ENCODE measurements at places on chromosomes 7 and 10.

GRCh38 chr10:33010132-33011037 lies 52.4 kb upstream of the ITGB1 start:
- DNase-seq, result peak; percentile 59

GRCh38 chr7:157553256-157553655 lies 216.5 kb downstream of the DNAJB6 start:
- no peak for DNase-seq

DNA sequence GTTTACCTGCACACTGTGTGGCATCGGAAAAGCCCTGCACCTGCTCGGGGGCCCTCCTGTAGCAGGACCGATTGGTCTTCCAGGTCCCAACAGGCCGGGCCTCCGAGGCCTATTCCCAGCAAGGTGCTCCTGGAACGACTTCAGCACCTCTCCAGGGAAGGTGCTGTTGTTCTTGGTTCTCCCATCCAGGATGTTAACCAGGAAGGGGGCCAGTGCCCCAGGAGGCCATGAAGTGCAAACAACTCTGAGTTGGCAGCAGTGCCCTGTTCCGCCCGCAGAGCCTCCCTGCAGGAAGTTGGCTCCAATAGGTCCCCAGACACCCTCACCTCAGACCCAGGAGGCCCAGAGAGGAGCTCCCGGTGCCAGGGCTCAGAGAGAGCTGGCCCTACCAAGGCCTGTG lies 64.0 kb upstream of the DUSP5 start:
- DNase-seq, result no peak

GRCh38 chr7:120547605-120548004 lies 274.6 kb downstream of the KCND2 start:
- DNase-seq, result no peak

DNA sequence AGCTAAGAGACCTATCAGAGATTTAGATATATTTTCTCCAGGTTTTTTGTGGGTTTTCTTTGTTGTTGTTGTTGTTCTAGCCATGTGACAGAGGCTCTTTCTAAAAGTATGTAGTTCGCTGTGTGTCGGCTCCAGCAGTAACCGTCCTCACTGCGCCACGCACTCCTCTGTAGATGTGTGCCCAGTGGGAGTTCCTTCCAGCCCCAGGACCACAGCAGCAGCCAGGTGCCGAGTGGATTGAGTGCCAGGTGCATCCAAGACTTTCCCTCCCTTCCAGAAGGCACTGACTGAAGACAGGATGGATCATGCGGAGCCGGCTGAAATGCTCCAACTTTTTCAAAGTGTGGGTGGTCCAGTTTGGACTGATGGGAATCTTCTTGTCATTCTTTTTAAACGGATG lies 31.8 kb downstream of the WDR86 start:
- DNase-seq, result no peak

- peak; percentile 75 for DNase-seq
Observed at GRCh38 chr7:101363734-101364374, 1.2 kb downstream of the COL26A1 start.

- peak; percentile 65 for DNase-seq
Observed at GRCh38 chr7:149071641-149072437, 18.7 kb downstream of the ZNF786 start.

DNA sequence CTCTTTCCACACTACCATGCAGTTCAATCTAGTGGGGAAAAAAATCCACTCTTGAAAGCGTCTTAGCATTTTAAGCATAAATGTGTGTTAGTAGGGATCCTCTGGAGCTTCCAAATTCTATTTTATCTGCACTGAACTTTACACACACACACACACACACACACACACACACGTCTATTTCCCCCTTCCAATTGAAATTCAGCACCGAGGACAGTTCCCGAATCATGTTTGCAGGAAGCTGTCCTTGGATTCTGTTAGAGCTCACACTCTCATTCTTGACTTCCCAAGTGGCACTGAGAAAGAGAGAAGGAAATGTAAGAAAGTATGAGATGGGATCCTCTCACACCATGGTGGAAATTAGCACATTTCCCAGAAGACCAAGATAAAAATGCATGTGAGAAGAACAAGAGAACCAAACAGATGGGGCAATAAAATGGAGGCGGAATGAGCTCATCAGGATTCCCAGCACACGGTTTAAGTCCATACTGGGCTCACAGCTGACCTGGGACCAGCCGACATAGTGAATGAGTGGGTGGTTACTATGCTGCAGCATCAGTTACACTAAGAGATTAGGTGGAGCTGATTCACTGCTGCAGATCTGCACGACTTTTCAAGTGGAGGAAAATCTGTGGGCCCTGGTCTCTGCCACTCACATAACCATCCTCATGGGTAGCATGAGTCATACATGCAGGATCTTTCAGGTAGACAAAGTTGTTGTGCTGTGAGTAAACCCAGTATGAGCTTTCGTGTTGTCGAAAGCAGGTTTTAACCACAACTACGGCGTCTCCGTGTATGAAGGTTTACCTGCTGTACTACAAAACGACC lies 3.3 kb upstream of the NPTX2 start:
- DNase-seq, result no peak

DNA sequence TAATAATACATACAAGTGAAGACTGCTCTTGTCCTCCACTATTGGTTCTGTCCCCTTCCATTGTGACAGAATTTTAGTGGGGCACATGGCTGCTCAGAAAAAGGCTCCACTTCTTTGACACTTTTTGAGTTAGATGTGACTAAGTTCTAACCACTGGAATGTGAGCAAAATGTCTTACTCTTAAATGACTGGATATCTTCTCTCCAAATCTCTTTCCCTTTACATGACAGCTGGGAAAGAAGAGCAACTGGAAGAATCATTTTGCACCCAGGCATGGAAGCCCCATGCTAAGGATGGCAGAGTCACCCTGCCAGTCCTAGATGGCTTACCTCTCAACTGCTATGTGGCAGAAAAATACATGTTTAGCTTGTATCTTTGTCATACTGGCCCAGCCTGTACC lies 97.7 kb downstream of the CACNA2D1 start:
- DNase-seq, result no peak

DNA sequence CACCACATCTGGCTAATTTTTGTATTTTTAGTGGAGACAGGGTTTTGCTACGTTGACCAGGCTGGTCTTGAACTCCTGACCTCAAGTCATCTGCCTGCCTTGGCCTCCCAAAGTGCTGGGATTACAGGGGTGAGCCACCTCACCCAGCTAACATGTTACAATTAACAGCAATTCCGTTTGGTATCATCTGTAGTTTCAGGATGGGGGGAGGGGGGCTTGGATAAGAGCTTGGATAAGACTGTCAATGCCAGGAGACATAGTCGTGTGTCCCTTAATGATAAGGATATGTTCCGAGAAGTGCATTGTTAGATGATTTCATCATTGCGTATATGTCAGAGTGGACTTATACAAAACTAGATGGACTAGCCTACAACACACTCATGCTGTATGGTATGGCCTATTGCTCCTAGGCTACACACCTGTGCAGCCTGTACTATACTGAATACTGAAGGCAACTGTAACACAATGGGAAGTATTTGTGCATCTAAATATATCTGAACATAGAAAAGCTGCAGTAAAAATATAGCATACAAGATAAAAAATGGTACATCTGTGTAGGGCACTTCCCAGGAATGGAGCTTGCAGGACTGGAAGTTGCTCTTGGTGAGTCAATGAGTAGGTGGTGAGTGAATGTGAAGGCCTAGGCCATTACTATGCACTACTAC lies 103.9 kb upstream of the TNS3 start:
- DNase-seq, result no peak

- DNase-seq, result no peak
Observed at GRCh38 chr7:133053321-133053891, 28.5 kb downstream of the CHCHD3 start.

DNA sequence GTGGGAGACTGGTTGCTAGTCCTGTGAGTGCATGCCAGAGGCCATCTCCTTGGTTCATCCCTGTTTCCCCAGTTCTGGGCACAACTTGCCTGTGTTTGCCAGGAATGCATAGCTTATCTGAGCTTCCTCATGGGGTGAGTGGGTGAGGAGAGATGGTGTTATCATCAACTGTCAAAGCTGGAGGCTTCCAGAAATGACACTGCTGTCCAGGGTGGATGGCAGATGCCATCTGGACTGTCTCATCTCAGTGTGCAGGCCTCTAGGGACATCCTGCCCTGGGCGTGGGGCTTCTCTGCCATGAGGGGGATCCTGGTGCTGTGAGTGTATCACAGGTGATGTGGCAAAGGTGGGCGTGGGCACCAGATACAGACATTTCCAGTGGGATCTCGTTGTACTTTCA lies 328.6 kb downstream of the DPP6 start:
- DNase-seq, result no peak

GRCh38 chr7:72405418-72405817 lies 6.7 kb downstream of the CALN1 start:
- no peak for DNase-seq

- DNase-seq, result no peak
Observed at GRCh38 chr10:43000021-43000411, 76.9 kb upstream of the RET start.

- no peak for DNase-seq
Observed at GRCh38 chr7:93232673-93233018, 480 bp downstream of the VPS50 start.

DNA sequence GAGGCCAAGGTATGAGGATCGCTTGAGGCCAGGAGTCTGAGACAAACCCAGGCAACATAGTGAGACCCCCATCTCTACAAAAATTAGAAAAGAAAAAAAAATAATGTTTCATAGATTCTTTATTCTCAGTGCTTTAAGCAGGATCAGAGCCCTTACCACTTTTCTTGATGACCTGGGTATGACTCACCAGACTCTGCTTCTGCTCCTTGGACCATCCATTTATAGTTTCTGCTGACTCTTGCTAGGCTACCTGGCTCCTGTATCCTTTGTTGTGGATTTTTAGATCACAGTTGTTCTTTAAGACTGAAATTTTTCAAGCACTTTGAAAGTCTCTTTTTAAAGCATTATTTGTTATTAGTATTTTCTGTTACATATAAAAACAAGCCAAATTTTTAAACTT lies 411.1 kb downstream of the GFRA1 start:
- DNase-seq, result no peak

GRCh38 chr10:70512149-70512639 lies 33.6 kb downstream of the PALD1 start:
- no peak for DNase-seq

GRCh38 chr10:47050618-47051455 lies 139.6 kb downstream of the PTPN20 start:
- DNase-seq, result no peak

GRCh38 chr7:676246-676971 lies 50.1 kb upstream of the DNAAF5 start:
- DNase-seq, result no peak

GRCh38 chr7:148461392-148462179 lies 129.0 kb upstream of the C7orf33 start:
- DNase-seq, result no peak

DNA sequence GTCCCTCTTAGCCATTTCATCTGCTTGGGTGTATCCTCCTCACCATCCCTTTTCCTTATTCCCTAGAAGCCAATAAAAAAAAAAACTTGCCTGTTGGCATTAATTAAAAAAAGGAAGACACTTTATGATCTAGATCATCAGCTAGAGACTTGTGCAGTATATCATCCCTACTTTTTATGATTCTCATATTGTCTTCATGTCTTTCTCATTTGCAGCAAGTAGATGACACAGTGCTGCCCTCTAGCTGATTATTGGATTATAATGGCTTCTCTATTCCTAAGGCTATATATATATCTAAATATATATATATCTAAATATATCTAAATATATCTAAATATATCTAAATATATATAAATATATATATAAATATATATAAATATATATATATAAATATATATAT lies 272.4 kb upstream of the LRGUK start:
- DNase-seq, result no peak

GRCh38 chr7:28800150-28800549 lies 158.0 kb downstream of the TRIL start:
- DNase-seq, result no peak

GRCh38 chr10:128625926-128626325 lies 499.7 kb upstream of the MKI67 start:
- no peak for DNase-seq

GRCh38 chr10:94108200-94108599 lies 114.5 kb downstream of the PLCE1 start:
- no peak for DNase-seq

DNA sequence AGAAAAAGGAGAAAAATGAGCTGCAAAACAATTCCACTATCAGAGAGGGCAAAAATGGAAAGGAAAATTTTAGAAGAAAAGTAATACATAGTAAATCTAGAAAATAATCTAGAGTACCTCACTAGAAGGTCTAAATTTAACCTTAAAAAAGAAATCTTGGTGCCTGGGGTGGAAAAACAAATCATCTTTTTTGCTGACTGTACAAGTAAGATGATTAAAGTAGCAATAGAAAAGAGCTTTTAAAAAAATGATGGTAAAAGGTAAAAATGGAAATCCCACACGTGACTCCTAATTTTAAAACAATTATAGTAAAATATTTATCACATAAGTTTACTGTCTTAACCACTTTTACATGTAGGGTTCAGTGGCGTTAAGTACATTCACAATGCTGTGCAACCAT lies 28.8 kb upstream of the GOT1 start:
- DNase-seq, result no peak

DNA sequence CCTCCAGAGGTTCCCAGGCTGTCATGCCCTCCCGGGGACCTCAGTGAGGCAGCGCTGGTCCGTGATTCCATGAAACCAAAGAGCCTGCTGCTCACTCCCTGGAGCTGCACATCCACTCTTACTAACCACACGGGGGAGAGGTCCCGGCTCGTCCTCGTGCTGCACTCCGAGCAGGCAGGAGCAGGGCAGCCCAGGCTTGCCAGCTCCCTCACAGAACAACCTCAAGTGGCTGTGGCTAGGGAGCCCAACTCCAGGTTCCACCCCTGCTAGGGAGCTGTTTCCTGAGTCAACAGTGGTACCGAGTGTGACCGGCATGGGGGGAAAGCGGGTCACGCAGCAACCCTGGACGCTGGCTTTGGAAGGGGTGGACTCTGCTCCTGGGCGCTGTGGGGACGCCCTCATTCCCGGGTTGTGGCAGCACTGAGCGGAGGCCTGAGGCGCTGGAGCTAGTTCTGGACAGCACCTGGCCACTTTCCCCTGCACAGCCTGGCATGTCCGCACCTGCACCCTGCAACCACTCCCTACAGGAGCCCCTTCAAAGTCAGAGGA lies 27.9 kb upstream of the PPP2R2D start:
- no peak for DNase-seq

DNA sequence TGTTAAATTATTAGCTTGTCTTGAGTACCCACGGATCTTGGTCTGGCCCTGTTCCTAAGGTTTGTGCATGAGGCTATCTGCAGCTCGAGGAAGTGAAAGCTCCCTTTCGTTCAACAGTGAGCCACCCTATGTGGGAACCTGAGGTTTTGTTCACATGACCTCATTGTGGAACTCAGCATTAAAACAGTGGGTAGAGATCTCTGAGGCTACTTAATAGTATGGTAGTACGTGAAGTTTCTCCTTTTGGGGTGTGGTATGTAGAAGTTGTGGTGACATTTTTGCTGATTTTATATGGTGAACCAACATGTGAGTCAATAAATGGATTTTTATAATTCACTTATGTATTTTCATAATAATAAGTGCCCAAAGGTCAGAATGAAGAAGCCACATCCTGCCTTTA lies 252.7 kb upstream of the FERD3L start:
- no peak for DNase-seq

- DNase-seq, result no peak
Observed at GRCh38 chr7:96686305-96686704, 23.3 kb downstream of the SEM1 start.

All from CD4-positive, alpha-beta T cell treated with Interleukin-17A for 4 hours (primary cell).